T-helper 2 cell treated with Interferon-gamma antibody and Interleukin-4, amounts not matched to agents 5 μg/mL and 100 μg/mL, for 36 hours (primary cell): ENCODE measurements at places on chromosomes 4 and X.

- H3K36me3 ChIP-seq: no peaks in the 10 kb centered on the region
- DNase-seq: no peak
- peaks cover 6% of the 10 kb centered on the region for H3K27me3 ChIP-seq
- H3K4me3 ChIP-seq: no peak overlapping the region
- no peak overlapping the region for H3K27ac ChIP-seq
Observed at GRCh38 chrX:54427837-54428424, 12.3 kb upstream of the TSR2 start.

DNA sequence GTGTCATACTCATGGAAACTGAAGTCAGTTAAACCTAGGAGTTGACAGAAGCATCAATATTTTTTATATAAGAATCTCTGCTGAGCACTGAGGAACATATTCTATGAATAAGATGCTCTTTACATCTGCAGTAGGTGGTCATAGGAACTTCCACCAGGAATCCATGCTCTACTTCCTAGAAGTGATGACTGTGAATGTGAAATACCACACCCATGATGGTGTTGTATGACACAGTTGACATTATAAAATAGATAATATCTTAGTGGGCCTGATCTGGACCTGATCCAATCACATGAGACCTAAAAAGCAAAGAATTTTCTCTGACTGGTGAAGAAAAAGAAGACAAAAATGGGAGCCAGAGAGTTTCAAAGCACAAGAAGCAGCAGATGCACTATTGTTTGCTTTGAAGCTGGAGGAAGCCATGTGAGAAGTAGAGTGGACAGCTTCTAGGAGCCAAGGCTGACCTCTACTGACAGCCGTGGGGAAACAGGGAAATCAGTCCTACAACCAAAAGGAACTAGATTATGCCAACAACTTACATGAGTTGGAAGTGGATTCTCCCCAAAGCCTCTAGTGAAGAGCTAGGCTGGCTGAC is 68.6 kb upstream of the HS3ST1 start:
- peak overlapping the region; percentile 32 for H3K27ac ChIP-seq
- no peak overlapping the region for H3K4me3 ChIP-seq

DNA sequence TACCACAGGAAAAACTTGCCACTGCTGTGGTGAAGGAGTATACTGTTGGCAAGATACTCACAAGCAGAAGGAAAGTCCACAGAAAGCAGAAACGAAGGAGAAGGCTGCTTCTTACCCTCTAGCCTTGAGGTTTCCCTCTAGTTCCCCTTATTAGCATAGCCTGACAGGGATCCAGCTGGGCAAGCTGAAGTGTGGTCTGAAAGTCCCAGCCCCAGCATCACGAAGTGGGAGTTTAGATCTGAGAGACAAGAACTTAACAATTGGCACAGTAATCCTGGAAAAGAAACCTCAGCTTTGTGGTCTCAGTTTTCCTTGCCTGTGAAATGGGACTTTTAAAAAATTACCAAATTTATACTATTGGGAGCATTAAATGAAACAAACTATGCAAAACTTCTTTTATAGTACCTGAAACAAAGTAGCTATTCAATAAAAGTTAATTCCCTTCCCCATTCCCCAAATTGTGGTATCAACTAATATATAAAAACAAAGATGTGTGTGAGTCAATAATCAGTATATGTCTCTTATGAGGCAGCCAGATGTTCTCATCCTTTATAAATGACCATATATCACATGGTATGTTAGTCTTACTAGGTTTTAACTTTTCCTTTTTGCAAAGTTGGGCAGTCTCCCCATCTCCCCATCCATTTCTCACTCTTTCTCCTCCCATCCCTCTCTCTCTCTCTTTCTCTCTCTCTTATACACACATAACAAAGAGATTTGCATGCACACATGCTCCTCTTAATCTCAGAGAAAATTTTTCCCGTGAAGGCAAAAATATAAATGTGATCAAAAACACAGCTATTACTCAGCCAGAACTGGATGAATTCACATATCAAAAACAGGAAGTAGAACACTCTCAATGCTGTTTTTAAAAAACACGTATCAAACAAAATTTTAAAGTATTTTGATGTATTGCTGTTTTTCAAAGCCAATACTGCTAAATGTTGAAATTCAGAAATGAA is 57.8 kb downstream of the SCFD2 start:
- H3K4me3 ChIP-seq: no peak overlapping the region
- peaks cover 19% of the 10 kb centered on the region for H3K36me3 ChIP-seq
- H3K27ac ChIP-seq: no peak overlapping the region
- no peaks in the 10 kb centered on the region for H3K4me1 ChIP-seq
- no peaks in the 10 kb centered on the region for H3K27me3 ChIP-seq

DNA sequence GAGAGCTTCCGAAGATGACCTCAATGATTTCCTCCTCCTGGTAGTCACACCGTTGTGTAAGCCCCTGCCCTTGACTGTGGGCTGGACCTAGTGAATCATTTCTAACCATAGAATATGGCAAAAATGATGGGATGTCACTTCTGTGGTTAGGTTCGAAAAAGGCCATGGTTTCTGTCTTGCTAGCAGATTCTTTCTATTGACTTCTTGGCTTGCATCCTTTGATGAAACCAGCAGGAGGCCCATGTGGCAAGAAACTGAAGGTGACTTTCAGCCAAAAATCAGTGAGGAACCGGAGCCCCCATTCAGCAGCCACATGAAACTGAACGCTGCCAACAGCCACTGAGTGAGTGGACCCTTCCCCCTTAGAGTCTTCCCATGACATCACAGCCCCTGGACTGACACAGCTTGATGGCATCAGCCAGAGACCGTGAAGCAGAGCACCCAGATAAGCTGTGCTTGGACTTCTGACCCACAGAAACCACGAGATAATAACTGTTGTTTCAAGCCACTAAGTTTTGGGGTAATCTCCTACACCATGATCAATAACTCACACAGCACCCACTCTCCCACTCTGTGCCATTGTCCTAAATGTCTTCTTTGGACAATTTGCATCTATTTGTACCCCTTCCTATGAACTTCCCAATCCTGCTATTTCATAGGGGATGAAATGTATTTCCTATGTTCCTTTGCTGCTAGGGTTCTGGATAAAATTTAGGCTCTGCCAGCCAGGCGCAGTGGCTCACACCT is 148.0 kb upstream of the STX18 start:
- no peaks in the 10 kb centered on the region for H3K27me3 ChIP-seq
- H3K36me3 ChIP-seq: no peaks in the 10 kb centered on the region
- DNase-seq: peak; percentile 8
- H3K4me1 ChIP-seq: no peaks in the 10 kb centered on the region
- no peak overlapping the region for H3K4me3 ChIP-seq

GRCh38 chr4:18110099-18110498 is 88.5 kb upstream of the LCORL start:
- no peak for DNase-seq
- peaks cover 1% of the 10 kb centered on the region for H3K4me1 ChIP-seq
- H3K27me3 ChIP-seq: no peaks in the 10 kb centered on the region
- H3K4me3 ChIP-seq: no peak overlapping the region
